ENCODE measurements at places on chromosomes 12 and 14. TPM values are rescaled to one million over a fixed set of nuclear protein-coding genes. Genes with fewer than 3 reads are reported as not detected.
A peak's percentile ranks its signal among the peaks of the same experiment; 100 is the strongest.

WNT1 gene
- not detected for total RNA-seq

FGF6 gene
- total RNA-seq = not detected

HCAR2 gene
- not detected for total RNA-seq

- H3K4me3 ChIP-seq = peak within 1 kb of the TSS; percentile 91
- peaks cover 28% of the 10 kb centered on the region for H3K4me1 ChIP-seq
- peak; percentile 91 for DNase-seq
- peak within 1 kb of the TSS; percentile 77 for H3K27ac ChIP-seq
- H3K27me3 ChIP-seq = no peaks in the 10 kb centered on the region
Observed at GRCh38 chr14:103057372-103058163, at the start of gene CDC42BPB. Gene CDC42BPB, minus strand, starts transcription at chr14:103057549. Its CDS starts 376 bp downstream, at chr14:103057173.

DNA sequence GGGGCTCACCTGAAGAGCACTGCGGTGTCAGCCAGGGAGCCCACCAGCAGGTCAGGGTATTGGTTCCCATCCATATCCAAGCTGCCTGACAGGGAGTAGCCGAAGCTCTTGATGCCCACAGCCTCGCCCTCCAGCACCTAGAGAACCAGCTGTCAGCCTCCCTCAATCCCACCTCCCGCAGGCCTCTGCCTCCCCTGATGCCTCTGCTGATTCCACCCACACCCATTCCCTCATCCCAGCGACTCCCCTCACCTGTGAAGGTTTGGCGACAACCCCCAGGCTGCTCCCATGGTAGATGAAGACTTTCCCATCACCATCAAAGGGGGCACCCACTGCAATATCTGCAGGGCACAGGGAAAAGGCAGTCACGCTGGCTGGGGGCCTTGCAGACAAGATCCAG lies 10.0 kb downstream of the ITGA7 start:
- no peaks in the 10 kb centered on the region for H3K27me3 ChIP-seq
- H3K4me3 ChIP-seq = no peak overlapping the region
- H3K36me3 ChIP-seq = no peaks in the 10 kb centered on the region

- DNase-seq = no peak
- H3K4me1 ChIP-seq = no peaks in the 10 kb centered on the region
- no peak overlapping the region for H3K27ac ChIP-seq
- no peak overlapping the region for H3K4me3 ChIP-seq
- no peaks in the 10 kb centered on the region for H3K27me3 ChIP-seq
- H3K36me3 ChIP-seq = no peaks in the 10 kb centered on the region
Observed at GRCh38 chr14:70726651-70727375, 82.5 kb downstream of the MAP3K9 start.

- no peak overlapping the region for H3K4me3 ChIP-seq
- H3K27me3 ChIP-seq = no peaks in the 10 kb centered on the region
- H3K4me1 ChIP-seq = no peaks in the 10 kb centered on the region
Observed at GRCh38 chr14:106848330-106849121, 1322.1 kb downstream of the TMEM121 start.

DNA sequence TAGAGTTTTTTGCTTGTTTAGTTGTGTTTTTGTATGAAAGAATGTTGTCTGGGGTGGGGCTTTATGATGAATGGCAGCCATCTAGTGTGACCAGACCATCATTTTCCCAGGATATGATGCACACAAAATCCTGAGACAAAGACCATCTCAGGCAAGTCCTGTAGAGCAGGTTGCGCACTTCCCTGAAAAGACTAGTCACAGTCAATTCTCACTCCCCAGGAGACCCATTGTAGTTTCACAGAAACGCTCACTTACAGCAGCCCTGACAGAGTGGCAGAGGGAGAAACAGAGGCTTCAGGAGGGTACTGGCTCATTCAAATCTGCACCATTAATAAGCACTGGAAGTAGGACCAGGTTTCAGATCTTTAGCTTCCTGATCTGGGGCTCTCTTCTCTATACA lies 183.2 kb downstream of the TMEM117 start:
- H3K4me1 ChIP-seq = no peaks in the 10 kb centered on the region
- no peak for DNase-seq
- H3K4me3 ChIP-seq = no peak overlapping the region
- no peaks in the 10 kb centered on the region for H3K36me3 ChIP-seq
